ENCODE measurements at places on chromosomes 11 and 22. TPM values are rescaled to one million over a fixed set of nuclear protein-coding genes. Genes with fewer than 3 reads are reported as not detected.

Gene MPZL2
- total RNA-seq = 21.7 TPM

Gene OTOG
- total RNA-seq = not detected

Gene RIMBP3B
- total RNA-seq = 0.13 TPM

Gene IFITM1
- 95.7 TPM for total RNA-seq

Gene TRIM49
- total RNA-seq = not detected

Gene PACSIN2
- 26.3 TPM for total RNA-seq

Gene TTC28
- 0.28 TPM for total RNA-seq

Gene KRTAP5-1
- not detected for total RNA-seq

Gene MUC6
- total RNA-seq = not detected

Gene SCGB2A2
- not detected for total RNA-seq

Gene OR52N4
- 0.26 TPM for total RNA-seq

Gene HBG2
- total RNA-seq = not detected

Gene KRTAP5-7
- 0.17 TPM for total RNA-seq

Gene TRIM51
- not detected for total RNA-seq

Gene PLEKHB1
- 11.9 TPM for total RNA-seq

Gene PNPLA5
- total RNA-seq = not detected

Gene CNGA4
- total RNA-seq = 0.24 TPM

Gene SLC22A8
- total RNA-seq = not detected

Gene ZNF70
- 1.1 TPM for total RNA-seq

Gene OR10A6
- total RNA-seq = not detected

Gene P2RX6
- total RNA-seq = 0.28 TPM

Gene TMPRSS13
- total RNA-seq = 0.61 TPM

Gene ZDHHC5
- total RNA-seq = 58.2 TPM

Gene TP53I11
- total RNA-seq = 6.4 TPM

Gene RASGRP2
- total RNA-seq = 21.6 TPM
